ENCODE measurements at places on chromosomes 1 and 21.

- DNase-seq = no peak
These were observed 106.7 kb downstream of the CNIH3 start for GRCh38 chr1:224722838-224723237.

DNA sequence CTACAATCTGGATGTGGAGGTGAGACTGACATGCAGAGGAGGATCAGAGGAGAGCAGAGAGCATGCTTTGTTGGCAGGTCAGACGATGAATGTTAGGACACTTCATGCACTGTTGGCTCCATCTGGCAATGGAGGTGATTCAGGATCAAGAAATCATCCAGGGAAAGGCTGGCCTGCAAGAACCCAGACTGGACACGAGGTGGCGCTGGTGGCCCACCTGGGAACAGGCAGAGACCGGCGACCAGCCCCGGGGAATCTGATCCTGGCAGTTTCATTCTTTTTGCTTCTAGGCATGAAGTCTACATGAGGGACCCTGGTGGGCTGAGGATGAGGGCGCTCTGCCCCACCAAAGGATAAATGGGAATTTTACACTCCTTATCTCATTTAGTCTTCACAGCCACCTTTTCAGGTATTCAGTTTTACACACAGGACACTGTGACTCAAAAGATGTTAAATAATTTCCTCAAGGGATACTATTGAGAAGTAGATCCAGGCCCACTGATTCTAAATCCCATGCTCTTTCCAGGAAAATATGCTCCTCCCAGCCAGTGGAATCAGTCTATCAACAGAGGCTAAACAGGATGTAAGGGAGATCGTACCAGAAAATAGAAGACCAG is 26.2 kb upstream of the SCMH1 start:
- peak; percentile 74 for DNase-seq

DNA sequence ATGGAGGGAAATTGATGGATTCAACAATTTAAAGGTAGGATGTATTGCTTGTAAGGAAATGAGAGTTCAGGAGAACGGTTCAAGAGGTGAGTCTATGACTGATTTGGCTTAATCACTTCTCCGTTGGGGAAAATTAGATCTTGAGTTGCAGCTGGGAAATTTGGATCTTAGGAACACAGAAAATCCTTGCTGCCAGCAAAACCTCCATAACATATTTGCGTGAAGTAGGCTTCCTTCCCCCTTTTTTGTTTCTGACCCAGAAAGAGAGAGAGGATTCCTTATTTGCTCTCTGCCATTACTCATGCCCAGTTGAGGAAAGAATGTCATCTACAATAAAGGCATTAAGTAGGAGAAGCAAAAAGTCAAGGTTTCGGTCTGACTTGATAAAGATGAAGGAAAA is 73.5 kb upstream of the PDC start:
- no peak for DNase-seq

GRCh38 chr1:247437551-247438505 is 20.1 kb downstream of the OR2B11 start:
- DNase-seq = no peak

DNA sequence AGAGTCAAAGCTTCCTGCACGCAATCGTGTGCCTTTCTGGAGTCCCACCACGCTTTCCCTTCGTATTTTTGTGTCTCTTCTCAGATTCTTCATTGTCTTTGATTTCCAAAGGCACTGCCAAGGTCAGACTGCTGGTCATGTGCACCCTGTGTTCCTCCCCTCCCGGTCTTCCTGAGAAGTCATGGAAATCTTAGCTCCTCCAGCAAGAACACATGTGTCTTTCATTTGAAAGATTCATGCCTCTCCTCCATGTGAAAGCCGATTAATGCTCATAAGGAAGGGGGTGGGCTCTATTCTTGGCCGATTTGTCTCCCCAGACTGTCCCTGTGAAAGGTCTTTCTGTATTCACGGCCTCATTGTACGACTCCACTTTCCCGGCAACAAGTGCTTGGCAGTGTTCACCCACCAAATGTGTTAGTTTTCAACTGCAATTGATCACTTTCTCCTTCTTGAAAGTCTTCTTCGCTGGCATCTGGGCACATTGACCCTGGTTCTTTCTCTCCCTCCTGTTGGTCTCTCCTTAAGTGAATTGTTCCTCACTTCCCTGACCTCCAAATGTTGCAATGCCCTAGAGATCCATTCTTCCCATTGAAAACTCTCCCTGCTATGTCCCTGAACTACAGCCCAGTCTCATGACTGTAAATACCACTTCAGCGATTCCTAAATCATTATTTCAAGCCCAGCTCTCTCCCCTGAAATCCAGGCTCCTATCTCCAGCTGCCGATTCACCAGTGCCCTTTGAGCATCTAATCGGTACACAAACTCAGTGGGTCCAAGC is 25.4 kb downstream of the MX2 start:
- DNase-seq = no peak

DNA sequence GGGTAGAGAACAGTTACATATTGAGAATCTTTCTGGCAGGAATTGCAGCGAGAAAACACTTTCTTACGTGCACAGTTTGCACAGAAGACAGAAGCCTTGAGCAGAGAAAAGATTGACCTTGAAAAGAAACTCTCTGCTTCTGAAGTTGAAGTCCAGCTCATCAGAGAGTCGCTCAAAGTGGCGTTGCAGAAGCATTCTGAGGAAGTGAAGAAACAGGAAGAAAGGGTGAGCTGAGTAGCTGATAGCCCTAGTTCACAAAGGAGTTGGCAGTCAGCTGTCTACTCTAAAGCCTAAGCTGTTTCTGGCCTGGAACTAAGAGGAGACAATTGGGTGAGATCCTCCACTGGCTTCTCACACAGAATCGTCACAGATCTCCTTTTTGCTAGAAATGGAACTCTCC is 20.3 kb upstream of the SH3BGRL3 start:
- no peak for DNase-seq

- DNase-seq = no peak
These were observed 19.8 kb downstream of the PGM1 start for GRCh38 chr1:63612971-63613370.

GRCh38 chr1:111948209-111949171 is 41.0 kb downstream of the KCND3 start:
- no peak for DNase-seq

DNA sequence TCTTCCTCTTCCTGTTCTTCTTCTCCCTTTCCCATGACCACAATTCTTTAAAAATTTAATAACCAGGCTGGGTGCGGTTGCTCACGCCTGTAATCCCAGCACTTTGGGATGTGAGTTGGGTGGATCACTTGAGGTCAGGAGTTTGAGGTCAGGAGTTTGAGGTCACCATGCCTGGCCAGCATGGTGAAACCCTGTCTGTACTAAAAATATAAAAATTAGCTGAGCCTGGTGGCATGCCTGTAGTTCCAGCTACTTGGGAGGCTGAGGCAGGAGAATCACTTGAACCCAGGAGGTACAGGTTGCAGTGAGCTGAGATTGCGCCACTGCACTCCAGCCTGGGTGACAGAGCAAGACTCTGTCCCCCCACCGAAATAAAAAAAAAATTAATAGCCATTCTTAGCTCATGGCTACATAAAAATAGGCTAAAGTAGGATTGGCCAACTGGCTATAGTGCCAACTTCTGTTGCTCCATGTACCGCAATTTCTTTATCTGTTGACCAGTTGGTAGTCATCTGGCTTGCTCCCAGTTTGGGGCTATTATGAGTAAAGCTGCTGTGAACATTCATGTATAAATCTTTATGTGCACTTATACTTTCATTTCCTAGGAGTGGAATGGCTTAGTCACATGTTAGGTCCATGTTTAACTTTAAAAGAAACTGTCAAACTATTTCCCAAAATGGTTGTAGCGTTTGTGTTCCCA is 136.3 kb downstream of the PEX14 start:
- no peak for DNase-seq

- DNase-seq = no peak
These were observed 27.1 kb downstream of the PKP1 start for GRCh38 chr1:201310251-201310985.

GRCh38 chr1:204503122-204503912 is 8.7 kb upstream of the PIK3C2B start:
- DNase-seq = no peak

DNA sequence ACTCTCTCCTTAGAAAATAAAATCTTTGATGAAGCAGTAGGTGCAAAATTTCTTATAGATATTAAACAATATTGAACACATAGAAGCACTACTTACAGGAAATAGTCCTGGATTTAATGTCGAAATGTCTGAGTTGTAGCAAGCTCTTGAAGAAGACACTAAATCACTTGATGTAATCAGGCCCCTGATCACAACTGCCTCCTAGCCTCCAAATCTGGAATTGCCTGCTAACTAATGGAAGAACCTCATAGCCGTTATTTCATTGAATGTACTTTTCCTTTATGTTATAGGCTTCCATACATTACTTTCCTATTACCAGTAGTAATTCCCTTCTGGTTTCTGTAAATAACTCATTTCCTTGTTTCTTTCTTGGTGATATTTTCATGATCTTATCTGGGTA is 675.7 kb upstream of the CHRM3 start:
- no peak for DNase-seq

GRCh38 chr1:187763465-187763864 is 934.7 kb downstream of the PLA2G4A start:
- no peak for DNase-seq

- DNase-seq = no peak
These were observed 159.8 kb downstream of the HS2ST1 start for GRCh38 chr1:87074001-87074795.

GRCh38 chr1:38327559-38327973 is 281.0 kb upstream of the POU3F1 start:
- no peak for DNase-seq
